ENCODE measurements at places on chromosomes 1 and 21.

GRCh38 chr1:230750576-230750975 lies 3.4 kb downstream of the CAPN9 start:
- DNase-seq, result no peak

- no peak for DNase-seq
These were observed 17.2 kb upstream of the POFUT2 start for GRCh38 chr21:45304945-45305344.

DNA sequence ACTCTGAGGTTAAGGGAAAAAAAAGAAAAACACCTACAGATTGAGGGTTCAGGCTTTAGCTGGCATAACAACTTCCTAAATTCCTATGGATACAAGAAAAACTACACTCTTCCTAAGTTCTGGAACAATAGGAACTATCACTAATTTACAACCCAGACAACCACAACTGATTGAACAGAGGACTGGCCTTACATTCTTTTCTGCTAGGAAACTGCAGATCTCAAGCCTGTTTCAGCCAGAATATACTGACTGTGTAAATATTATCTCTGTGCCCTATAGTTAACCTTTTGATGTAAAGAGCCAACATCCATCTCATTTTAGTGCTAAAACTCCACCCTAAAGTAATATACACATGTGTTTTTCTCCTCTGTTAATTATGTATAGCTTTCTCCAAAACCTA lies 1186.5 kb upstream of the TMPRSS15 start:
- no peak for DNase-seq

DNA sequence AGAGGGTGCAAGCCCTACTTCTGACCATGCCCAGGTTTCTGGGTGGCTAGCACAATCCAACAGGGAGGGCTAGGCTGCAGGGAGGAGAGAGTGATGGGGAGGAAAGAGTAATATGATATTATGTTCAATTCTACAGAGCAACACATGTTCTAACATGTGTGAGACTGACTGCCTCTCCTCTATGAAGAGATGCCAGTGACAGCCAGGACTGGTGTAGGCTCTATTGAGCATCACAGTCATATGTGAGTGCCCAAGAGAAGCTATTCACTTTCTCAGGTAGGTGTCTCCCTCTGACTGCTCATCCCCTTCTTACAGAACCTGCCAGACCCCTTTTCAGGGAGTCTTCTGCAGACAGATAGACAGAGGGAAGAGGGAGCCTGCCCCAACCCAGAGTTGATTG lies 446.1 kb downstream of the SIPA1L2 start:
- no peak for DNase-seq

DNA sequence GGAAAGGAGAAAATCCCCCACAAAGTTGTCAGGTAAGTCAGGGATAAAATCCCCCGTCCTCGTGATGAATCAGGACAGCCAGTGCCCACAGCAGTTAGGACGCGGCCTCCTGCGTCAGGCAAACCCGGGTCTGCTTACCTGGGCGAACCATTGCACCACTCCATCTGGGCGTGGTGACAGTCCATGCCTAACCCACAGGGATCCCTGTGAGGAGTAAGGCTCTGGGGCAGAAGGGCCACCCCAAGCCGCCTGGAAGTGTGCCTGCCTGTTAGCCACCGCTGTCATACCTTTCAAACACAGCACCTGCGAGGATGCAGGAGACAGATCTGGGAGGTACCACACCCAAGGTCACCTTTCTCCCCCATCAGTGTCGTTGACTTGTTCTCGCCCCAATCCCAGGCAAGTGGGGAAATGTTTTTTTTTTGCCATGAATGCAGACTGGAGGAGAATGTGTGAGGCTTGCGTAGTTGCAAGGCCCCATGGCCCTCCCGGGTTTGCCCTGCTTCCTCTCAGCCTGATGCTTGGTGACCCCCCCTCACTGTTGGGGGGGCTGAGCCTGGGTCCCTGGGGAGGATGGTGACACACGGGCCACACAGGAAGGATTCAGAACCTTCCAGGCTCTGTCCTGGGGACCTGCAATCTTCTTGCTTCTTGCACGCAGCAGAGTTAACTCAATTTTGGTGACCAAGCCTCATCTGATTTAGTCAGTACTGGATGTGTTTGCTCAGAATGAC lies 107.0 kb downstream of the PGBD5 start:
- no peak for DNase-seq

- no peak for DNase-seq
These were observed 12.7 kb downstream of the TENT5C start for GRCh38 chr1:117618450-117619122.

DNA sequence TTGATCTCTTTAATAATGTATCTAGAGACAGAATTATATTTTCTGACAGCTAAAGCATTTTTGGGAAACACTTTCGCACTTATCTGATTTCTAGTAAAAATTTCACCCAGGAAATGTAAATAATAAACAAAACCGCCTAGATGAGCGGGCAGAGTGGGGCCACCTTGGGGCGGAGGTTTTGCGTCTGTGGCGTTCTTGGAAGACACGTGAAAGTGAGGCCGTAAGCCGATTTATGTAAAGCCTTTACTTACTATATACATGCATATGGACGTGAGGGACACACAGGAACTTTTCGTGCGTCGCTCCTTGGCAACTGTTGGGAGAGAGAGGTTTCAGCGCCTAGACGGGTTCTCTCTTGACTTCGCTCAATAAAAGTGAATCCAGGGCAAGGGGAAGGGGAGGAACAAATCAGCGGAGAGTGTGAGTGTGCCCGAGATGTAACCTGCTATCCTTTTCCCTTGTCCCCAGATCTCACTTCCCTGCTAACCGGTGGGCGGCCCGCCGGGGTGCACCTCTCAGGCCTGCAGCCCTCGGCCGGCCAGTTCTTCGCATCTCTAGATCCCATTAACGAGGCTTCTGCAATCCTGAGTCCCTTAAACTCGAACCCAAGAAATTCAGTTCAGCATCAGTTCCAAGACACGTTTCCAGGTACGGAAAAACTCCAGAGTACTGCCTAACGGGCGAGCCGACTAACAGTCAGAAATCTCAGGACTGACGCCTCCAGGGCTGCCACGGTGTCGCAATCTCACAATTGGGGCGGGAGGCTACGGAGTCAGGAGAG lies 1.7 kb downstream of the HLX start:
- DNase-seq, result no peak

- no peak for DNase-seq
These were observed 54.3 kb upstream of the SERBP1 start for GRCh38 chr1:67484492-67484891.

DNA sequence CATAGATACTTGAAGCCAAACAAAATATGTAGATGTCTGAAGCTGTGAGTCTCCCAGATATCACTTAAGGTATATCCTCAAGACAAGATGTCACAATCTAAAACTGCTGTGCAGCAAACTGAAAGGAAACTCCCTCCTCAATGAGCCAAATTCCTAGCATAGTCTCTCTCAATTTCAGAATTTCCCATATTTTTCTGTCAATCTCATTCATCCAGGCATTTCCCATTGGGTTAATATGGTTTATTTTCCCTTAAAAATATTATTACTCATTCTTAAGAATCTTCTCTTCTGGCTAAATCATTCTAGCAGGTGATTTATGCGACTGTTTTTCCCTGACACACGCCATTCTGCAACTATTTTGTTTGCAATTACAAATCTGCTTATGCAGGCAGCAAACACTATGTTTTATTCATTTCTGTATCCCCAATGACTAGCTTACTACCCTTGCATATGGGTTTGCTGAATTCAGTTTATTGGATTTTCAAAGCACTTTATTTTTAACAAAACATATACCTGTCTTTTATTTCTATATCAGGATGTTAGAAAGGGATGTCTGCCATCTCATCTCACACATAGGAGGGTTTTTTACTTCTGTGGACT lies 69.9 kb downstream of the TNFSF4 start:
- no peak for DNase-seq

GRCh38 chr1:242468784-242469183 lies 55.7 kb downstream of the PLD5 start:
- DNase-seq, result no peak

DNA sequence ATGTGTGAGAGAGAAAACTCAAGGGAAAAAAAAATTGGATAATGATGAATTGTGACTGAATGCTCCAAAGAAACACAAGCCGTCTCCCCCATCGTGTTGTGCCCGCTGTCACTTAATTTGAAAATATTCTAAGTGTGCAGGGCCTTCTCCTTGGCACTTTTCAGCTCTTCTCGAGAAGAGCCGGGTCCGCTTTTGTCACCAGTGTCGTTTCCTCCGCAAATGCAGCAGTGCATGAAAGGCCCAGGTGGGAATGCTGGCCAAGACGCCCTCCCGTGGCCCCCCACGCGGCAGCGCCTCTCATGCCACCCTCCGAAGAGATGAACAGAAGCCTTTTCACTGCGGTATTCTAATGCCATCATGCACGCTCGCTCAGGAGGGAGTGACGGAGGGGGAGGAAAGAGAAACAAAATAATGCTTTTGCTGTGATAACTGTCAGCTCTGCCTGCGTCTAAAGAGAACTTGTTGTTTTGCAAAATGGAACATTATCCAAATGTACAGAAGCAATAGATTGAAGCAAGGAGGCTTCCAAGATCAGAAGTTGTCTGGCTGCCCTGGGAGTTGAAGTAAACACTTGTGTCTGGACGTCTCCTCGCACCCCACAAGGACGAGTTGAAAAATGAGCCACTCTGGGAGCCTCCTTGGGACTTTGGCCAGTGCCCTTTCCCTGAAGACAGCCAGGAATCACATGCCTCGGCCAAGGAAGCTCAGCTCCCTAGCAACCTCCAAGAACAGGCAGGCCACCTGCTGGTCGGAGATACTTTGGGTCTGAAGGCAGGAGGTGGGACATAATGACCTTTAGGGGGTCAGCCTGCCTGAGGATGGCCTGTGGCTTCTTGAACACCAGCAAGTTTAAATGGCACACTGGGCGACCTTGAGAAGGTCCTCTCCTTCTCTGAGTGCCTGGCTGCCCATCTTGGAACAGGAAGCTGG lies 166.1 kb upstream of the ZC3H12A start:
- DNase-seq, result no peak

DNA sequence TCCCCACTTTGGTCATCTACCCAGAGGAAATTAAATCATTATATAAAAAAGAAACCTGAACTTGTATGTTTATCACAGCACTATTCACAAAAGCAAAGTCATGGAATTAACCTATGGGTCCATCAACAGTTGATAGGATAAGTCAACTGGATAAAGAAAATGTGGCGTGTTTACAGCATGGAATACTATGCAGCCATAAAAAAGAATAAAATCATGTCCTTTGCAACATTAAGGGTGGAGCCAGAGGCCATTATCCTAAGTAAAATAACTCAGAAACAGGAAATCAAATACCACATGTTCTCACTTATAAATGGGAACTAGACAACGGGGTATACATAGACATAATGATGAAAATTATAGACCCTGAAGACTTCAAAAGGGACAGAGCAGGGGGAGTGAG lies 27.6 kb upstream of the KCNK1 start:
- DNase-seq, result no peak

- no peak for DNase-seq
These were observed 136.4 kb upstream of the KCNE2 start for GRCh38 chr21:34227386-34227852.
